ENCODE measurements at places on chromosomes 2 and 18. TPM values are rescaled to one million over a fixed set of nuclear protein-coding genes. Genes with fewer than 3 reads are reported as not detected.

DNA sequence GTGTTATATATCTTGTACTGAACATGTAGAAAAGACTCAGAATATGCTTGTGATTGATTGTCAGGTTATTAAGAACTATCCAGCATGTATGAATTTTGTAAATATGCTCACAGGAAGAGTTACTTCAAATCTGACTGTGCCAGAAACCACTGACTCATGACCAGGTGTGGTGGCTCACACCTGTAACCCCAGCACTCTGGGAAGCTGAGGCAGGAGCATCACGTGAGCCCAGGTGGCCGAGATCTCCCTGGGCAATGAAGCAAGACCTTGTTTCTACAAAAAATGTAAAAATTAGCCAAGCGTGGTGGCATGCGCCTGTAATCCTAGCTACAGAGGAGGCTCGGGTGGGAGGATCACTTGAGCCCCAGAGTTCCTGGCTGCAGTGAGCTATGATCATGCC, 126.6 kb downstream of the COMMD1 start:
- DNase-seq, result no peak

Gene IL36A
- not detected for total RNA-seq

Gene SAG
- total RNA-seq, result not detected

Gene C18orf54
- 3.7 TPM for total RNA-seq

GRCh38 chr2:229622495-229623355, 91.6 kb downstream of the DNER start:
- no peak for DNase-seq

Gene GAD1
- total RNA-seq, result 0.58 TPM

DNA sequence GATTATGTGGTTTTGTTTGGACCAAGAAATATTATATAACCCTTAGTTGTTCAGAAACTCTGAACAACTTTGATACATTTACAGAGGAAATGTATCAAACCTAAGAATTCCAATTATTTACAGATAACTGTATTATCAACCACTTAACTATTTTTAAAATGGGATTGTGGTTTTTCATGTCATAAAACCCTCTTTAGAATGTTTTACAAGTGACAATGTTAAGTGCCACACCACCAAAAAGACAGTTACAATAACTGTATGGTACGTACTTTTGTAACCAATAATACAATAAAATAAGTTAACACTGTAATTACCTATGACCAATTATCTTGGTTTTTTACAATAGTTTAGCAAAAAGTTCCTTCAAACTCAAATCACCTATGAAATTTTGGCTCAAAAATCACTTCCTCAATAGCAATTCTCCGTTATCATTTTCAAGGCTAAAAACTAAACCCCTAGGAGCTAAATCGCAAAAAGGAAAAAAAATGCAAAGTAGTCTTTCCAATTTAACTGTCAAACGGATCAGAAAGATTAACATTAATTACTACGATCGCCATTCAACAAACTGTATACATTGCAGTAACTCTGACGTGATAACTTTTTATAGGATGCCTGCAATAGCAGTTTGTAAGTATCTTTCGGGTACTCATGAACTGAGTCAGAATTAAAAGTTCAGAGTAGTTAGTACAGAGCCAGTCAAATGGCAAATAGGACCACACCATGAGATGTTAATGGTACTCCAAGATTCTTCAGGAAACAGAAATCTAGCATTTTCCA, 1.5 kb downstream of the ROCK1 start:
- no peak for DNase-seq

GRCh38 chr2:51472300-51472699, 440.4 kb upstream of the NRXN1 start:
- DNase-seq, result no peak

Gene VAMP5
- 39.3 TPM for total RNA-seq

DNA sequence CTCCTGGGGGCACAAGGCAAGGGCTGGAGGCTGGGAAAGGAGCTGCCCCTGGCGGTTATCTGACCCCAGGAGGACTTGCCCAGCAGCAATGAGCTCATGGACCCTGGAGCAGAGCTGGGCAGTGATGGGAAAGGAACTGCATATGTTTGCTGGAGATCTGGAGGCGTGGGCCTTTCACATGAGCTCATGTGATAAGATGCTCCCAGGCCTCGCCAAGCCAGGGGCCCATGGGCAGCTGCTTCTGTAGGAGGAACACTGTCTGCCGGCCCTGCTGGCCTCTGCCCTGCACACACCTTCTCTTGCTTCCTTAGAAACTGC, 9.0 kb upstream of the NPPC start:
- DNase-seq, result no peak
